Sciatic nerve (tissue), 2 donors: ENCODE measurements at places on chromosomes 4 and X. TPM values are rescaled to one million over a fixed set of nuclear protein-coding genes. Genes with fewer than 3 reads are reported as not detected.

DNA sequence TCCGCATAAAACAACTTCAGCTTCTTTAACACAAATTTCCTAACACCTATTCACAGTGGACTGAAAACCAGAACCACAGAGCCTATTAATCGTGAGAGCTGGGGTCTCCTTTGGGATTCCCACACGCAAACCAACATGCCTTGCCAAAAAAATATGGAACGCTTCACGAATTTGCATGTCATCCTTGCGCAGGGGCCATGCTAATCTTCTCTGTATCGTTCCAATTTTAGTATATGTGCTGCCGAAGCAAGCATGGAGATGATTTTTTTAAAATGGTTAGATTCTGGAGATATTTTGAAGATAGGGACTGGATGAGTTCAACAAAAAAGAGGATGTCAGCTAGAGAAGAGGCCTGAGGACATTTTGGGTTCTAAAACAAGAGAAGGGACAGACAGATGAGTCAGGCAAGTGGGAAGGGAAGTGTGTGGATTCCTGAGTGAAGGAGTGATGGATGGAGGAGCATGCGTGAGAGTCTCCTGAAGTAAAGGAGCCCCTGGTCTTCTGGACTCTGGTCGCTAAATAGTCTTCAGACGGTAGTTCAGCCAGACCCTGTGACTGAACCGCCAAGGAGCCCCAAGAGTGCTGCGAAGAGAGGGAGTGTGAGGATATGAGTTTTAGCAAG lies 9.5 kb upstream of the GATA1 start:
- DNase-seq = no peak

Gene CSAG1
- total RNA-seq = not detected

- no peak for DNase-seq
These were observed 17.7 kb downstream of the USP27X start for GRCh38 chrX:49896951-49897350.

Gene DUX4
- total RNA-seq = not detected

- no peak for DNase-seq
These were observed 71.9 kb upstream of the TFDP3 start for GRCh38 chrX:133290076-133290475.

- DNase-seq = no peak
These were observed 48.2 kb downstream of the THAP9 start for GRCh38 chr4:82948647-82949204.

- DNase-seq = no peak
These were observed 1.4 kb upstream of the DOK7 start for GRCh38 chr4:3461515-3462291.

DNA sequence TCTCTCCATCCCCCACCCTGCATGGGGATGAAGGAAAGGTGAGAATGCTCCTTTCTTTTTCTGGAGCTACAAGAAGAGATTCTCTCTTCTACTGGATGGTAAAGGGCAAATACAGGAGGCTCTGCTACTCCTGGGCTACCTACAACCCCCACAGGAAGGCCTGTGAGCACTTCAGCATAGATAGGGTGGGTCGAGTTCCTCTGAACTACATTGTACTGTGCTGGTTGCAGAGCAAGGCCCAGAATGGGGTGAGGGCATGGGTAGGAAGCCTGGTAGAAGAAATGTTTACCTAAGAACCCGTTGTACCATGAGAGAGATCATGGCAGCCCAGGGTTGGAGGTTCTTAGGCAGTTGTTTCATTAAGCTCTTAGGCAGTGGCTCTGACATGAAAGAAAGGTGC lies 510.4 kb downstream of the MID1IP1 start:
- no peak for DNase-seq

DNA sequence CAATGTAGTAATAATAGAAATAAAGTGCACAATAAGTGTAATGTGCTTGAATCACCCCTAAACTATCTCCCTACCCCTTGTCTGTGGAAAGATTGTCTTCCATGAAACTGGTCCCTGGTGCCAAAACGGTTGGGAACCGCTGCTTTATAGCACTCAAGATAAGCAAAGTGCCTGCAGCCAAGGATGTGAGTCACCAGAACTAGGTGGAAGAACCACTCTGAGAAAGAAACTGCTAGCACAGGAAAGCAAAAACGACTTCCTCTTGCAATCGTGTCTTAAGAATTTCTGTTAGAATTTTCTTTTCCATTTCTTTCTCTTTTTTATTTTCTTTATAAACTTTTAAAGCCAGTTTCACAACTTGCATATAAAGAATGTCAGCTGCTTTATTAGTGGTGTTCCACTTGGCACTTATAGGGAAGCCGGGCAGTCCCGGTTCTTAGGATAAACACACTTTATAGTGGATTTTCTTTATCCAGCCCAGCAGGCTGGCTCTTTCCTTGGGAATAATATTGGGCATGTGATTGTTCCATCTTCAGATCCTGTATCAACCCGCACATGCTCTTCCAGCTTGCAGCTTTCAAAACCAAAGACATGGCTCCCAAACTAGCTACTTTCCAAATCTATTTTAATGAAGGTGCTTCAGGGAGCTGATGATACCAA lies 32.3 kb upstream of the CXCL8 start:
- no peak for DNase-seq

GRCh38 chr4:15457406-15458201 lies 12.1 kb upstream of the CC2D2A start:
- no peak for DNase-seq

Gene XKRX
- total RNA-seq = 0.27 TPM

DNA sequence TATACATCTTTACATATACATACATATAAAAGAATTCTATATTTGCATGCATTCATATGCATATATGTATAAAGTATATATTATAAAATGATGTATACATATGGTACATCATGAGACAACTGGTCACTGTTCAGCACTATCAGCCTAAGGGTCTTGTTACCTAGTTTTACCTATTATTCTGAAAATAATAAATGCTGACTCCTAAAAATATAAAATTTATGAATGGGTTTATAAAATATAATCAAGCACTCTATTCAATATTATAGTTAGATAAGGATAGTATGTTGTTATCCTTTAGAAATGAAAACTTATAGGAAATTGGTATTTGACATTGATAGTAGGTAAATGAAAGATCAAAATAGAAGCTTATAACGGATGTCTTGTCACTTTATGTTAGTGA lies 324.2 kb downstream of the GBA3 start:
- no peak for DNase-seq

DNA sequence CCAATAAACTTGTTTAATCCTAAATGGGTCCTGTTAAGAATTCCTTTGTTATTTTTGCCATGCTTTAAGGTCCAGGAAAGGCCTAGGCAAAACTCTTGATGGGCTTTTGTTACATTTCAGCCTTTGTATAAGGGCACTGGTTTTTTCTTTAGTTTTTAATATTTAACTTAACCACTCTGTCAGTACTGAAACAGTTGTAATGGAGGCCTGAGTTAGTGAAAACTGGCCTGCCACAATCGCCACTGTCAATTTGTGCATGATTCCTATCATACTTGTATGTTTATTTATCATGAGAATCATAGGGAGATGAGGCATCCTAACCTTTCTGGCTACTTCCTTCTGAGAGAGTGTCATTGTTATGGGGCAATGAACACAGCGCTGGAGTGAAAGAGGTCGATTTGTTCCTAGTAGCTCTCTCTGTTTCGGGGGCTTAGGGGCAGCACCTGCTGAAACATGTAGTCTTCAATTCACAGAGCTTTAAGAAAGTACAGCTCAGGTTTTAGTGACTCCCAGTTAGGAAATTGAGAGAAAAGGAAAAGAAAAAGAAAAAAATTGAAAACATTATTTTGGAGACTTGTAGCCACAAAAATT lies 393.8 kb upstream of the FSTL5 start:
- no peak for DNase-seq

DNA sequence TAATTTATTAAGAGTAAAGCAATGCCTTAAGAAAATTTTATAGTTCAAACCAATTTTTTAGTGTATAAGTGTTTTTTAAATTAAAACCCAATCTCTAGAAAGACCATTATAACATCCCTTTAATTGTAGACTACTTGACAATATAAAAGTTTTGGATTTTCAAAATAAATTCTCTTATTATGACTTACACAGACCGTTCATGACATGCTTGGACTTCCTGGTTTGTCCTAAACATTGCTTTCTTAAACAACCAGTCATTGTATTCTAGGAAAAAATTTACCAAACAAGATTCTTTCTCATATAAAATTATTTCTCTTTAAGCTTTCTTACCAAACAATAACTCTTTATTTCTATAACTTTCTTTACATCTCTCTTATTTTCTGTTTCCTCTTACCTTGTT lies 49.0 kb upstream of the CXorf51A start:
- DNase-seq = no peak

GRCh38 chr4:55757356-55757952 lies 62.1 kb upstream of the EXOC1L start:
- DNase-seq = no peak

Gene RHOXF2B
- total RNA-seq = not detected

Gene GAGE12H
- total RNA-seq = not detected

GRCh38 chr4:97984545-97985131 lies 158.6 kb downstream of the STPG2 start:
- no peak for DNase-seq

DNA sequence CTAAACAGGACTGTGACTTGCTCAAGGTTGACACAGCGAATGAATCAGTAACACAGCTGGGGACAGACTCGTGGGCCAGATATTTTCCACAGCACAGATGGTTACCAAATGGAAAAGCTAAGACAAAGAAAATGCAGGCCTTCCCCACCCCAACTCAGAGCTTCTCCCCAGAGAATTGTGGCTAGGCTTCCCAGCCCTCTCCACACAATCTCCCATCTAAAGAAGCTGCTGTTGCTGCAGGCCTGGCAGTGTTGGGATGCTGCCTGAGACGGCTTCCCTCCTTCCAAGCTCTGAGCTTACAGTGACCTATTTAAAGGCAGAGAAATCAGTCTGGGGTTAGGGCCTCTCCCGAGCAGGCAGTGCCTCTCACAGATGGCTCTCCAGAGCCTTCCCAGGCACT lies 46.5 kb upstream of the PGRMC1 start:
- DNase-seq = no peak

DNA sequence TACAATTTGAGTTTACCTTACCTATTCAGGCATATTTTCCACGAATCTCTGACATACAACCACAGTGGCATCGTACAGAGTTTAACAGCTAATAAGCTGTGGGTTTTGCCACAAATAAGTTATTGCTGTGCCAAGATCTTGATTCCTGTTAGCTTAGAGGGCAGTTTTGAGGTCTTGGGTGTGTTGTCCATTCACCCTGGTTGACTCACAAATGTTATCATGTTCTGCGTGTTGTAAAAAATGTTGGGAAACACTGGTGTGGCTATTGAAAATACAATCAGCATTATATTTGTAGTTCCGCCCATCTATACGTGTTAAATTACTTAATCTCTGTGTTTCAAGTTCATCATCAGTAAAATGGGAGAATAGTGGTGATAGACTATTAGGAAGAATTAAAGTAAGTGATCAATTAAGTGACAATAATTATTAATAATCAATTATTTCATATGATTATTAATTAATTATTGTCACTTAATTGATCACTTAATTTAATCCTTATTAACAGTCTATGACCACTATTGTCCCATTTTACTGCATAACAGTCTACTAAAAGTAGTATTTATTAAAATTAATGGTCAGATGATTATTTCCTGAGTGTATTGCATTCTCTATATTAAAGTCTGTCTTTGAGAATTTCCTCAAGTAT lies 96.3 kb downstream of the TMA16 start:
- DNase-seq = no peak

DNA sequence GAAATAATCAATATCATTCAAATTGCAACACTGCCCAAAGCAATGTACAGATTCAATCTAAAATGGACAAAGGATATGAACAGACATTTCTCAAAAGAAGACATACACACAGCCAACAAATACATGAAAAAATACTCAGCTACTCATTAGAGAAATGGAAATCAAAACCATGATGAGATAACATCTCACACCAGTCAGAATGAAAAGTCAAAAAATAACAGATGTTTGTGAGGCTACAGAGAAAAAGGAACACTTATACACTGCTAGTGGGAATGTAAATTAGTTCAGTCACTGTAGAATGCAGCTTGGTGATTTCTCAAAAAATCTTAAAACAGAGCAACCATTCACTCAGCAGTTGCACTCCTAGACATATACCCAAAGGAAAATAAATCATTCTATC lies 205.2 kb downstream of the DKK2 start:
- DNase-seq = no peak

Gene SLC9B1
- total RNA-seq = 3.7 TPM

Gene TMEM144
- total RNA-seq = 11.9 TPM

GRCh38 chr4:10158333-10158942 lies 41.8 kb upstream of the WDR1 start:
- no peak for DNase-seq

DNA sequence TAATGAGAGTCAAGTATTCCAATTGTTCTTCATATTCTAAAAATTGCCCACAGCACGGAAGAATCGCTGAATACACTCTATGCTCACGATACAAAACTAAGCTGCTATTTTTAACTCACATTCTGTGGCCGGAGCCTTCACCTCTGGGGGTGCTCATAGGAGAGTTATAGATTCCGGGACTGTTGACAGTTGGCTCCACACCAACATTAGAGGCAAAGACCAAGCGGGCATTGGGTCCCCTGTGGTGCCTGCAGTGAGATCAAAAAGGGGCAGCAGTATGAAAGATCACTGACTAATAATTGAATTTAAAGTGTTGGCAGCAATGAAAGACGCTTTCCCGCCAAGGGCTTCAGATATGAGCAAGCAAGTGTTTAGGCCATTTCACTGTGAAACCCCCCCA lies 146.0 kb downstream of the TMEM144 start:
- no peak for DNase-seq

DNA sequence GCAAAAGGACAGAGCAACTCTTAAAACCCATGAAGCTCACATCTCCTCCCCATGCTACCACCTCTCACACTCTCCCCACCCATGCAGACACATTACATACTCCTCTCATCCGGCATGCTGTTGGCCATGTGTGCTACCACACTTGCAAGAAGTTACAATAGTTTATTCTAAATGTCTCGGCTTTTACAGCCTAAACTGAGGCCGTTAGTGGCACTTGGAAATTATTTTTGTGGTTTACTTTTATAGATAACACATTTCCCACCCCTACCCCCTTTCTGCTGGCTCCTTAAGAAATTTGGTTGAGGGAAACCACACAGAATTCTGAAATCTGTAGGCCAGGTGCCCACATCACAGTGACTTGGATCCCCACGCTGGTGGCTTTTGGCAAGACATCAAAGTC lies 141.1 kb upstream of the HHIP start:
- no peak for DNase-seq

DNA sequence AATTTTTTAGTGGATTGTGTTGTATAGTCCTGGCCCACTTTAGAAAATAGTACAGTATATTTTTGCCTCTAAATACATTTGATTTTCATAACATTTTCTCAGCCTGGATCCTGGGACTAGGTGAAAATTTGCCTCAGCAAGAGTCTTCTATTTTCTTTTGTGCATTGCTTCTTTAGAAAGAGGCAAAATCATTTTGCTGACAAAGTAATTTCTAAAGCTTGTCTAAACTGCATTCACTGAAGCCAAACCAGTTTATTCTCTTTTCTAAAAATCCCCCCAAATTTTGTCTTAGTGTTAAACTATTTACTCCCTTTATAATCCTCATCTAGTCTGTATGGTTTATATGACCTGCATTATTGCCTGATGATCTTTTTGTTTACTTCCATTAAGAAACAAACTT lies 326.3 kb downstream of the C4orf33 start:
- no peak for DNase-seq

- no peak for DNase-seq
These were observed 218.9 kb downstream of the PABPC4L start for GRCh38 chr4:133982533-133983224.

GRCh38 chr4:14985843-14986242 lies 16.4 kb upstream of the CPEB2 start:
- DNase-seq = no peak
